Fibroblast of lung (primary cell): ENCODE measurements at places on chromosomes 7 and 10. TPM values are rescaled to one million over a fixed set of nuclear protein-coding genes. Genes with fewer than 3 reads are reported as not detected.

- DNase-seq: peak; percentile 62
Observed at GRCh38 chr10:106565546-106565945, 599.0 kb downstream of the SORCS1 start.

The CHN2 gene
- total RNA-seq: 0.33 and 1.3 TPM in 2 replicates

The NKX1-2 gene
- not detected in 2 replicates for total RNA-seq

The BAIAP2L1 gene
- total RNA-seq: 2.8 and 5.3 TPM in 2 replicates

The AS3MT gene
- 8.1 and 10.5 TPM in 2 replicates for total RNA-seq

DNA sequence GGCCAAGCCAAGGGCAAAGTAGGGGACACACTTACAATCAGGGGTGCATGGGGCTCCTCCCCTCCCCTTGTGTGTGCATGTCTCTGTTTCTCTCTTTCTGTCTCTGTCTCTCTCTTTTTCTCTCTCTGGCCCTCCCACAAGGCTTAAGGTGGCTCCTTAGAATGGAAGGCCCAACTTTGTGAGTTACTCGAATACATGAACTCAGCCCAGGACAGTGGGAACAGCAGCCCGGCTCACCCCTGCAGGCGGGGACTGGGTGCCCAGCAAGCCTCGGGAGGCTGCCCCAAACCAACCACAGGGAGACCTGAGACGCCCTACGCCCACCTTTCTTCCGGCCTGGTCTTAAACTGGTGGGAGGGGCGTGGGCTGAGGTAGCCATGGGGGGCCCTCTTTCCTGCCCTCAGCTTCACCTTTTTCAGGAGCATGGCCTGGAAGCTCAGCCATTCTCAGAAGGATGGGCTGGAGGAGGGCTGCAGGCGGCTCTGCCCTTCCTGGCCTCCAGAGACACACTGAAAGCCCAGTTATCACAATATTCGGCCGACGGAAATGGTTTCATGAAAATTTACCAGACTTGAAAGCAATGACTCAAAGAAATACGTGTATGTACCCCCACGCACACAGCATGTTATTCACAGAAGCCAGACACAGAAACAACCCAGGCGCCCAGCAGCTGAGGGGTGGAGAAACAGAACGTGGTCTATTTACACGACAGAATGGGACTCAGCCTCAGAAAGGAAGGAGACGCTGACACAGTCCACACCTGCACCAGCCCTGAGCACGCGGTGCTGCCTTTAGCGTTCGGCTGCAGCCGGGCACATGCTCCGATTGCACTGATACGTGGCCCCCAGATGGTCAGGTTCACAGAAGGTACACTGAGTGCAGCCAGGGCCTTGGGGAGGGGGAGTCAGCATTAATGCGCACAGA, 229.5 kb downstream of the PTPRN2 start:
- DNase-seq: no peak

GRCh38 chr10:74306227-74306982, 155.4 kb downstream of the ADK start:
- DNase-seq: no peak

The PNLIPRP2 gene
- total RNA-seq: not detected in 2 replicates

The RAB19 gene
- total RNA-seq: not detected in 2 replicates
